ENCODE measurements at places on chromosomes 2 and 18. TPM values are rescaled to one million over a fixed set of nuclear protein-coding genes. Genes with fewer than 3 reads are reported as not detected.

DNA sequence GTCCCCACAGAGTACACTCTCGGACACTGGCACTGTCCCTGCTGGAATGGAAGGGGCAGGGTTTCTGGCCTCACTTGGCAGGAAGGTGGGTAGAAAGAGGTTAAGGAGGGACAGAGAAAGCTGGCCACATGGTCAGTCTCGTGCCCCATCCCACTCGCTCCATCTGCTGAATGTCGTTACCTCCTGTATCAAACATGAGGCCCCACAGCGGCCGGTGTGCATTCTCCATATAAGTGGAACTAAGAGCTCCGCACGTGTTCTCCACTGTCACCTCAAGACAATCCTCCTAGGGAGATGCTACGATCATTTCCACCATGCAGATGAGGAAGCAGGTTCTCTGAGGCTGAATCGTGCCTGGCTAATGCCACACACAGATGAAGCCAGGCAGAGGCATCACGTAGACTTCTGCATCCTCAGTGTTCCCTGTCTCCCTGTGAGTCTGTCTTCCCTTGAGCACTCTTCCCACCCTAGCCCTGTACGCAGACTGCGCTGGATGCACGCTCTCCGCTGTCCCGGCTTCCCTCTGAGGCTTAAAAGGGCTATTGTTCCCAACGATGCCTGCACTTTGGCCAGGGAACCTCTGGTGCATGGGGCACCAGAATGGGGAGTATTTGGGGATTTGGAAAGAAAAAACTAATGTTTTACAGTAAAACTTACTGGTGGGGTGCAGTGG is 35.1 kb downstream of the MAL start:
- no peak for DNase-seq

- no peak for DNase-seq
These were observed 27.6 kb upstream of the GTF2A1L start for GRCh38 chr2:48590017-48590416.

Gene ACTG2
- total RNA-seq = not detected

GRCh38 chr2:163723881-163724280 is 11.9 kb downstream of the FIGN start:
- no peak for DNase-seq

DNA sequence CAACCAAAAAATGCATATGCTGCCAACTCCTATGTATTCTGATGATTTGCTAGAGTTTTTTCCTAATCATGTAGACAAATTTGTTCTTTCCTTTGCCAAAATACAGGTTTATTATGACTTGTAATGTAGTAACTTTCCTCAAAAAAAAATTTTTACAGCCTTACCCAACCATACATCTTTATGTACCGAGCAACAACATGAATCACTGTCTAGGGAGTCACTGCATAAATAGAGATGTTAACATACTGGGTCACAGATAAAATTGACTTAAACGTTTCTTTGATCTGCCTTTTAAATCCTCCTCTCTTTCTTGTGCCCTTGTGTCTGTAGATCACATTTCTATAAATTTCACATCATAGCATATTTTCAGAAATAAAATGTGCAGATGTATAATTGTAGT is 143.6 kb downstream of the MBD2 start:
- no peak for DNase-seq

Gene CCDC68
- total RNA-seq = not detected

Gene ALPI
- total RNA-seq = not detected

DNA sequence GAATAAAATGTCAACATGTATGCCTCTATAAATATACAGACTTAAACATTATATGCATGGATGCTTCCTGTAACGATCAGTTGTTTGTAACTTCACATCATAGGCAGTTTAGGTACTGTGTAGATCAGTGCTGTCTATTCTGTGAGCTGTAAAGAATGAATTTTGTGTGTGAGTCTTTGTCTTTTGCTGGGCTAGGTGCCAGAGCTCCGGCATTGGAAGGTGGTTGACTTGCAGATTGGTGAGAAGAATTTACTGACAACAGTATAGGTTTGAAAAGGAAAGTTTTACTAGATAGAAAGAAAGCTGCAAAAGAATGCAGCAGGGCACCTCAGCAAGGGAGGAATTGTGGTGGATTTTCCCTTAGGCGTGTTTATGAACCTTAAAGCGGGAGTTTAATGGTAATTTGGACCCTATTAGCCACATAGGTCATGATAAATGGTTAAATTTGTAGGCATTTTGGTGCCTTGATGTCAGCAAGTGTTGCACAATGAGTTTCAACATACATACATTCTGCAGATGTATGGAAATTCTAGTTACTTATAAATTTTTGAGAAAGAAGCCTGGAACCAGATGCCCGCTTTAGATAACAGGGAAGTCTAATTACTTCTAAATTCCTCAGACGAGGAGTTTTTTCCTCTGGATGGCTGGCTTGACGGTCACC is 6.7 kb upstream of the QPCT start:
- peak; percentile 35 for DNase-seq

GRCh38 chr2:36819095-36819711 is 122.7 kb downstream of the VIT start:
- DNase-seq = no peak

- DNase-seq = no peak
These were observed 26.2 kb upstream of the TMEM163 start for GRCh38 chr2:134745023-134745422.

- DNase-seq = no peak
These were observed 21.4 kb upstream of the STON1 start for GRCh38 chr2:48508461-48509124.

DNA sequence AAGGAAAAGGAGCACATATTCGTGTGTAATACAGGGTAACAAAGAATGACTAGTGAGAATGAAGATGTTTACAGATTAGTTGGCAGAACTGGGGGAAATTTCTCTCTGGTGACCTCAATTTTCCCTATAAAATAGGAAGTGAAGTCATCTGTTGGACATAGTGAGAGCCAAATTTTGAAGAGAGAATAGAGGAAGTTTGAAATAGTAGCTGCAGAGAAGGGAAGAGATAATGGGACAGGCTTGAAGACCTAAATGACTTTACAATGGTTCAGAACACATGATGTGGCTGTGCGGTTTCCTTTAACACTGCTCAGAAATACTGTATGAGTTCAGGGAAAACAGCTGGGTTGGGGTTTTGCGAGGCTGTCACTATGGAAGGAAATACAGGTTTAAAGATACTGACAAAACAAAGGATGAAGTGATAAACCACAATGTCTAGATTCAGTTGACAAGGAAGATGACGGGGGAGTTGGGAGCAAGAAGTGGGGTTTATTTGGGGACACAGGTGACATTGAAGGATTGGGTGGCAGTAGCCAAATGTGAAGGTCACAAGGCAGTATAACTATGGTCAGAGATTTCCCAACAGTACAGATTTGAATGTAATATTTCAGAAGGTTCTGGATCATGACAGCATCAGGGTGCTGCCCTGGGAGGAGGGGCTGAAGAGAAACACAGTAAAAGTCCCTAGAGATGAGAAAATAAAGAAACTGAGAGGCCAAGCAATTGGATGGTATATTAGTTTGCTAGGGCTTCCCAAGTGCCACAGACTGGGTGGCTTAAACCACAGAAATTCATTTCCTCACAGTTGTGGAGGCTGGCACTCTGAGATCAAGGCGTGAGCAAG is 82.6 kb upstream of the TANK start:
- DNase-seq = no peak

Gene STAT4
- not detected for total RNA-seq

All from OCI-LY7 (cell line).